Stimulated activated CD8-positive, alpha-beta memory T cell treated with anti-CD3 and anti-CD28 coated beads, Interleukin-4, amount 100 ng/mL, for 1 hour (primary cell): ENCODE measurements at places on chromosomes 1 and 21.

- DNase-seq: no peak
Observed at GRCh38 chr1:167136191-167136614, 42.3 kb downstream of the STYXL2 start.

- DNase-seq: no peak
Observed at GRCh38 chr1:30324251-30325084, 398.9 kb downstream of the MATN1 start.

DNA sequence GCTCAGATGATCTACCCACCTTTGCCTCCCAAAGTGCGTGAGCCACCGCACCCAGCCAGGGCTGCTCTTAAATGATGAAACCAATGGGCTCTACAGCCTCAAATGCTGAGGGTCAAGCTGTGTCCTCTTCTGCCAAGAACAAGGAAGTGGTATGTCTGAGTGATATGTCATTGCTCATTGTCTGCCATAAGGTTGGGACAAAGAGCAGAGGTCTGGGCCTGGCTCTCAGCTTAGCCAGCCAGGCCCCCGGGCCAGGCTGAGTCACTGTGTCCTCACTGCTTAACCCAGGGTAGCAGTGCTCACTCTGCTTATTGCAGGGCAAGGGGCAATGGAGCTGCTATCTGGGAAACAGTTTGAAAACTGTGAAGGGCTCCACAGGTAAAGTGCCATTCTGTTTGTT, 8.3 kb upstream of the ETS2 start:
- no peak for DNase-seq

- DNase-seq: no peak
Observed at GRCh38 chr1:187759825-187760333, 931.1 kb downstream of the PLA2G4A start.

GRCh38 chr1:152907686-152908601, at the start of gene IVL:
Gene IVL (plus strand): TSS chr1:152908546. CDS start chr1:152909798, 1,252 bp downstream.
- no peak for DNase-seq

DNA sequence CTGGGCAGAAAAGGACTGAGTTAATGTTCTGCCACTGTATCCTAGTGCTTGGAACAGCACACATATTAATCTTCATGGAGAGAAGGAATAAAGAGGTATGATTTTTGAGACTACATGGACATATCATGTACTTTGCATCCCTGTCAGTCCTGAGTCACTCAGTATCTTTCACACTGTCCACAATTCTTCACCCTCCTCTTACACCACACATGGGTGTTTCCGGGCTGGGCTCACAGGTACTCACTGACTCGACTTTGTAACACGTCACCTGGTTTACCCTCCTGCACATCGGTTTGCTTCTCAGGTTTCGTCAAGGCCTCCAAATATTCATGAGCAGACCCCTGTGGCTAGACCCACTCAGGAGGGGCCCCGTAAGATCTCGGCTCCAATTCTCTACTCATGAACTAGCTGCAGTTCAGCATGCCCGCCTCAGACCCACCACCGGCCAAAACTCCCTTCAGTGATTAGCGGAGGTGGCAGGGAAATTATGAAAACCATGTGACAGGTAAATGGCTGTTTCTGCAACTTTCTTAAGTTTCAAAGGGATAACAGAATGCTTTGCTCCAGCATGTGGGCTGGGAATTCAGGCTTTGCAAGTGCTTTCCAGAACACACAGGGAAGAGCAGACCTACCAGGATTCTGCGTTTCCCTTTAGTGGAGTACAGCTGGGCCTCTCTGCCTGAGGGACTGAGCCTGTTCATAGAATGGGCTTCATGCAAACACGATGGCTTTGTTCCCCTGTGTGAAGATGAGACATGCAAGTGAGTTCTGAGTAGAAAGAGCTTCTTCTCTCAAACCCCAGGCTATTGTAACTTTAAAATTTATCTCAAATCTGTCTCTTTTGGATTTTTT, 31.3 kb upstream of the TRABD2B start:
- DNase-seq: no peak

DNA sequence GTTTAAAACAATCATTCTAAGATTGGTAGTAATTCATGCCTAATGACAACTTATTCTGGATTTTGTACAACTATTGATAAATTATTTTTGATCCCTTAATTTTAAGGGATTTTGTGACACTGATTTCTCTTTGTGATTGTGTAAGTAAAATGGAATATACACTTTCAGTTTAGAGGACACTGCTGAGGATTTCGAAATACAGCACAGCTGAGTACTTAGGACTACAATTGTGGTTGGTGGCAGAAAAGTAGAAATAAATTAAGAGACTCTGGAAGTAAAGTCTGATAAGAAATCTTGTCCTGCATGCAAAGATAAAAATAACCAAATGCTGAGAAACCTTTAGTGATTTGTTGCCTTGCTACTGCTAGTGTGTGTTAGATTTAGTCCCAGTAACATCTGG, 40.0 kb downstream of the TYW3 start:
- DNase-seq: no peak

- no peak for DNase-seq
Observed at GRCh38 chr1:71087060-71087459, 6.2 kb upstream of the ZRANB2 start.

DNA sequence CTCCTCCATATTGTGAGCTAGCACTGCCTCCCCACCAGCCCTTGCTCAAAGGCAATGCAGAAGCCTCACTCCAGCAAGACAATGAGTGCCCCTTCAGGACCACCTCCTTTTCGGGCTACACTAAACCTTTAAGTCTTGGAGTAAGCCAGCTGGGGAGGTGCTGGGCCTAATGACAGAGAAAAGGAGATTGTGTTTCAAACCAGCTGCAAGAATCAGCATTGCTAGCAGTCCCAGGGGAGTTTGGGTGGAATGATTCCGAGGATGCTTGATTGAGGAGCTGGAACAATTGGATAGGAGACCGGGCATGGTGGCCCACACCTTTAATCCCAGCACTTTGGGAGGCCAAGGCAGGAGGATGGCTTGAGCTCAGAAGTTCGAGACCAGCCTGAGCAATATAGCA, 54.1 kb upstream of the GPR37L1 start:
- no peak for DNase-seq

GRCh38 chr1:209766051-209766450, 10.2 kb downstream of the TRAF3IP3 start:
- DNase-seq: no peak

DNA sequence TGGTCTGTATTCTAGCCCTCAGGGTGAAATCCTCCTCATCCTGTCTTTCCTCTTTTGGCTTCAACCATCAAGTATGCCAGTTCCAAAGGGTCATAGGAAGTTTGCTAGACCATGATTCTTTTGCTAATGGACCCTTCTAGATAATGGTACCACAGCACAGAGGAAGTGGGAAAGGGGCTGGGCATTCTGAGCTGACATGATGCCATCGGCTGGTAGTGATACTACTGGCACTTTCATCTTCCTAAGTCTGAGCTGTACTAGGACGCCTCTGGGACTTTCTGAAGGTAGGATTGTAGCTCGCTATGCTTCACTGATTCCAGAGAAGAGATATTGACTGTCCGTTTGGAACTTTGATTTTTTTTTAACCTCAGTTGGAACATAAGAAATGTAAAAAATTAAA, 11.4 kb downstream of the FASLG start:
- DNase-seq: no peak

DNA sequence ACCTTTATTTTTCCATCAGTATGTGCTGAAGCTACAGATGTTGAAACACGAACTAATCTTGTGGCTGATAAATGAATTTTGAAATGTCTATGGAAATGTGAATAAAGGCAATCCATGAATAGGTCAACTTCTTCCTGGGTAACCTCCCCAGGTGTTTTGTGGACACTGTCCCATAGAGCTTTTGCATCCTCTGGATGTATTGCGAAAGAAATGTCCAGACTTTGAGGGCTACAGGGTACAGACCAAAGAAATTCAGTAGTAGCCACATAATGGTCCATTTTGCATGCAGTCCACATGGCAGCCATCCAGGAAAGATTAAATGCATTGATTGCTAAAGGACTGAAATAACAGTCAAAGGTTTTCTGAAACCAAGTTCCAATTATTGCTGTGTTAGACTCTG, 21.5 kb upstream of the DARS2 start:
- no peak for DNase-seq

DNA sequence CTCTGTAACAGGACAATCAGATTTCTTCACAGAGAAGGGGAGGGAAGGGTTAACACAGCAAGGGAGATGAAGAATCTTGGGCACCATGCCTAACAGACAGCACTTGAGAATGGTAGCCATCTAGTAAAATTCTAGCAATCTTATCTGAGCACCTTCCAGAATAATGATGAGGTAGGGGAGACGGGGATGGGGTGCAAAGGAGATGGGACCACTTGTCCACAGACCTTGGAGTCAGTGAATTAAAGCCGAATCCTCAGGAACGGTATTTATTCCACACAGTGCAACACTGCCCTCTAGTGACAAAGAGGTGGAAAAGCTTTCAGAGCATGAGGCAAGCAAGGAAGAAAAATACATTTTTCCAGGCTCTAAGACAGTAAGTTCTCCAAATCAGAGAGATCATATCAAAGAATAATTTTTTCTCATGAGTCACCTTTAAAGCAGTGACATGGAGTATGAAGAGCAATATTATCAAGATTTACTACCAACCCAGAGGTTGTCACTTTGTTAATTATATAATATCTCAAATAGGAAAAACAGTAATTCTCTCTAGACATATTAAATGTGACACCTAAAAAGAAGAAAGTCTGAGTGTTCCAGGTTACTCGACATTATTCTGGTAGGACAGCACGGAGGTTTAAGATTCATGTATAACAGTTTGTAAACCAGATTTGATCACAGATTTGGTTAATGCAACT, 43.3 kb upstream of the LPAR3 start:
- DNase-seq: no peak

DNA sequence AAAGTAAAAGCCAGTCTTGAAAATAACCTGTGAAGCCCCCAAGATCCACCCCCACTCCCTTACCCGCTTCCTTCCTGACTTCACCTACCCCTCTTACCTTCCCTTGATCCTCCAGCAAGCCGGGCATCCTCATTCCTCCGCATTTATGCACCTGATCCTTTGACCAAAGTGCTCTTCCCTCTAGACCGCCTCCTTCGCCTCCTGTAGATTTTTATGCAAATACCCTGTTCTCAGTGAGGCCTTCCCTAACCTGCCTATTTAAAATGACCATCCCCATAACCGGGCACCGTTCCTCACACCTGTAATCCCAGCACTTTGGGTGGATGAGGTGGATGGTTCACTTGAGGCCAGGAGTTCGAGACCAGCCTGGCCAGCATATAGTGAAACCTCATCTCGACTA, 1.1 kb upstream of the NENF start:
- no peak for DNase-seq

- DNase-seq: peak; percentile 32
Observed at GRCh38 chr1:20521960-20522861, 14.3 kb upstream of the MUL1 start.

DNA sequence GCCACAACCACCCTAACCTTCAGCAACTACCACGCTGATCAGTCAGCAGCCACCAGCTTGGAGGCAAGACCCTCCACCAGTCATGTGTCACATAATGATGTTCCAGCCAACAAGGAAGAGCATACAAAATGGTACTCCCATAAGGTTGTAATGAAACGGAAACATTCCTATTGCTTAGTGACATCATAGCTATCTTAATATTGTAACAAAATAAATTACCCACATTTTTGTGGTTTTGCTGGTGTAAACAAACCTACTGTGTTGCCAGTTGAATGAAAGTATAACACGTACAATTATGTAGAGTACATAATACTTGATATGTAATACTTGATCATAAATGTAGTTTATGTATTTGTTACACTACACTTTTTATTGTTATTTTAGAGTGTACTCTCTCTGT, 1363.2 kb upstream of the ADGRL4 start:
- DNase-seq: no peak

- peak; percentile 36 for DNase-seq
Observed at GRCh38 chr1:53585129-53585528, 125.9 kb downstream of the DMRTB1 start.

GRCh38 chr21:41459884-41460534, 34.0 kb downstream of the MX1 start:
- DNase-seq: no peak

GRCh38 chr1:101826416-101826815, 170.3 kb downstream of the OLFM3 start:
- no peak for DNase-seq

- DNase-seq: no peak
Observed at GRCh38 chr1:52139817-52140540, 1.9 kb upstream of the ZFYVE9 start.

GRCh38 chr1:179327196-179327595, 33.6 kb downstream of the SOAT1 start:
- no peak for DNase-seq

- DNase-seq: no peak
Observed at GRCh38 chr1:153549741-153550397, 811 bp upstream of the S100A3 start.

- DNase-seq: no peak
Observed at GRCh38 chr1:9249534-9250410, 15.2 kb downstream of the H6PD start.

DNA sequence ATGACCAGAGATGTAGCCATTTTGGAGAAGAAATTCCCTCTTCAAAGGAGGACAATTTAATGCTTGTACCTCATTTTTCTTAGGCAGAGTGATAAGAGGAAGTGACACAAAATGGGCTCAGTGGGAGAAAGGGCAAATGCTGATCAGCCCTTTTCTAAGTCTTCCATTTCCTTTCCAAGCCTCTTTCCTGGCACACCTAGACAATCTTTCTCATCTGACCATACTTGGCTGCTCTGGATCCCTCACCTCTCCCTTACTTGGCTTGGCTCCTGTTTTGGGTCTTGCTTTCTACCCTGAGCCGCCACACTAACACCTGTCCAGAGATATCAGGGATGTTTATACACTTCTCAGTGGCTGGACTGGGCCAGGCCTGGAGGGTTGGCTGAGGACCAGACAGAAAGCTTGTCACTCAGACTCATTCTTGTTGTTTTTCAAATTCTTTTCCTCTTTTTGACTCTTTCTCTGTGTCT, 13.1 kb downstream of the TXNIP start:
- no peak for DNase-seq

DNA sequence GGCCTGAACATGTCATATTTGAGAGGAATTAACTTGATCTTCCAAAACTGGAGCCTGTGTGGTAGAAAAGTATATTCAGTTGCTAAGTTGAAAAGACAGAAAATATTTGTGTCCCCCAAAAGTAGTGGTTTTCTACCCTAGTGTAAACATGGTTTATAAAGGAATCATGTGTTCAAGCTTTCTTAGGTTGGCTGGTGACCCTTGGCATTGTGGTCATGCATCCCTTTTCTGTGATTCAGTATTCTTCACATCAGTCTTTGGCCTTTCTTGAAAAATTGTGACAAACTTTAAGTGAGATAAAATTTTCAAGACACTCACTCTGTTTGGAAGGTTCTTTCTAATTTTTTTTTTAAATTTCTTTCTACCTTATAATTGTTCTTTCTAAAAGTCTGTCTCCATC, 193.2 kb downstream of the DHRS3 start:
- no peak for DNase-seq

DNA sequence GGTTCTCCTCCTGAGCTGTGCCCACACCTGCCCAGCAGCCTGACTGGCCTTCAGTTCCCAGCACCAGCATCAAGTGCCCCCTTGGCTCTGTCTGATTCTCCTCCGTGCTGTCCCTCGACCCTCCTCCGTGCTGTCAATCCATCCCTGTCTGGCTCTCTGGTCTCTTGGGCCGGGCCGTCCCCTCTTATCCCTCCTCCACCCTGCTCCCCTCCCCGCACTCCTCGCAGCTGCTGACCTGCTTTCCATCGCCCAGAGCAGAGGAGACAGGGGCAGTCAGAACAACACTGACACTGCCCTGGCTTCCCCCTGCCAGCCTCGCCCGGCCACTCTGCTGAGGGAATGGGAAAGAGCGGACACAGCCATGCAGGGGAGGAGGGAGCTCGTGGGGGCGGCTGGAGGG, 267.4 kb downstream of the CAMTA1 start:
- no peak for DNase-seq
